HFFc6 (cell line): ENCODE measurements at places on chromosomes 3 and 15. TPM values are rescaled to one million over a fixed set of nuclear protein-coding genes. Genes with fewer than 3 reads are reported as not detected.

DNA sequence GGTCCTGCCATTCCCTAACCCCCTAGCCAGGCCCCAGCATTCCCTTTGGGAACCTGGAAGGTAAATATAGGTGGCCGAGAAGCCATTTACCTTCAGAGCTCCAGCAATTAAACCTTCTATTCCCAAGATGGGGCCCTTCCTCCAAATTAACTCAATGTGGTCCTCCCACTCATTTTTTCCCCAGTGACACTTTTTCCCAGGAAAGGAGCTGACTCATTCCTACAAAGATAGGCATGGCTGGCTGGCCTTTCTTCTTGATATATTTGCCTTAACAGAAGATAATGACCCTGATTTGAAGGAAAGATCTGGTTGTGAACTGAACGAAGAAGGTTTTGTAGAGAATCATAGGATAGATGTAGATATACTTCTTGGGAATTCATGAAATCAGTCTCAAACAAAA lies 279.0 kb upstream of the VEPH1 start:
- no peak overlapping the region for H3K4me3 ChIP-seq
- H3K36me3 ChIP-seq = peaks cover 6% of the 10 kb centered on the region
- DNase-seq = no peak
- H3K27me3 ChIP-seq = no peaks in the 10 kb centered on the region

Gene MLH1
- 27.3 to 36.3 TPM (median 34.7 TPM) in 3 replicates for total RNA-seq

GRCh38 chr3:146974001-146974400 lies 368.9 kb upstream of the PLSCR5 start:
- H3K27me3 ChIP-seq = no peaks in the 10 kb centered on the region
- no peak overlapping the region for H3K27ac ChIP-seq
- no peak overlapping the region for H3K4me3 ChIP-seq
- H3K36me3 ChIP-seq = peaks cover 6% of the 10 kb centered on the region
- H3K4me1 ChIP-seq = peaks cover 34% of the 10 kb centered on the region

Gene SPATA12
- not detected in 3 replicates for total RNA-seq

DNA sequence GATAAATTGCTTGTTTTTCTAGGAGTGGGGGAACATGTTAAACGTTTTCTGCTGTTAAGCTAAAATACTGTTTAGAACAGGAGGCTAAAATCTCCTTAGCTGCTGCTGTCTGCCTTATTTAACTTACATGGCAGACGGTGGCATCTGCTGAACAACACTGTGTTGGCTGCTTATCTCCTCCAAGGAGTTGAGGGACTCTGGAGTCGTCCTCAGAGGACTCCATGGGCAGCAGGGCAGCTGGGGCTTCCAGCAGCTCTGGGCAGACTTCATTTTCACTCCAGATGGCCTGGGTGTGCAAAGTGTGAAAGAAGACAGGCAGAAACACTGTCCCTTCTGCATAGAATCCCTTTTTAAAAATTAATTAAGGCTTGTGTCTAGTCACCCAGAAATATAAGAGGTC lies 52.9 kb upstream of the NUDT16 start:
- H3K36me3 ChIP-seq = no peaks in the 10 kb centered on the region
- no peak overlapping the region for H3K27ac ChIP-seq
- H3K4me3 ChIP-seq = no peak overlapping the region
- H3K4me1 ChIP-seq = peaks cover 11% of the 10 kb centered on the region

- no peak for DNase-seq
- no peaks in the 10 kb centered on the region for H3K36me3 ChIP-seq
- H3K4me3 ChIP-seq = no peak overlapping the region
- no peak overlapping the region for H3K27ac ChIP-seq
Observed at GRCh38 chr3:141725036-141725435, 13.1 kb upstream of the RNF7 start.

DNA sequence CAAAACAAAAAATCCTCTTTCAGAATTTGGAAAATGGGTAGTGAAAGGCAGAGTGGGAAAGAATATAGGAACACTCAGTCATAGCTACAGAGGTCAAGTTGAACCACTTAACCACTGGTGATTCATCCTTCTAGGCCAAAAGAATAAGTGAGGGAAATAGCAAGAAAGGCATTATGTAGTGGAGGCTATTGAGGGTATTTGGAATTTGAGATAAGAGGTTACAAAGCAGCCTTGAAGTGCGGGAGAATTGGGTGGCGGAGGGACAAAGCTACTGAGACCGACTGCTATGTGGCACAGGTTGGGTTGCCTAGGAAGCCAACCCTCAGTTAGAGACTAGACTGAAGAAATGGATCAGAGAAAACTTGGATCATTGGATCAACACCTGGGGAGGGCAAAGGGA lies 109.5 kb downstream of the SYNPR start:
- peaks cover 8% of the 10 kb centered on the region for H3K27me3 ChIP-seq
- H3K4me3 ChIP-seq = no peak overlapping the region
- no peaks in the 10 kb centered on the region for H3K36me3 ChIP-seq
- H3K4me1 ChIP-seq = no peaks in the 10 kb centered on the region
- no peak overlapping the region for H3K27ac ChIP-seq
- DNase-seq = peak; percentile 7

DNA sequence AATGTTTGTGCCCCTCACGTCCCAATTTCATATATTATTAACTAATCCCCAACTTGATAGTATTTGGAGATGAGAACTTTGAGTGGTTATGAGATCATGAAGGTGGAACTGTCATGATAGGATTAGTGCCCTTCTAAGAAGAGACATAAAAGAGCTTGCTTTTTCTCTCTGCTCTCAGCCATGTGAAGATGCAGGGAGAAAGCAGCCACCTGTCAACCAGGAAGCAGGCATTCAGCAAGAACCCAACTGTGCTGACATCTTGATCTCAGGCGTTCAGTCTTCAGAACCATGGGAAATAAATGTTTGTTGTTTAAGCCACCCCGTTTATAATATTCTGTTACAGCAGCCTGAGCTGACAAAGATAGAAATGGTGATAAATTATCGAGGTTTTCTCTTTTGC lies 278.7 kb upstream of the KCNMB2 start:
- no peaks in the 10 kb centered on the region for H3K27me3 ChIP-seq
- no peaks in the 10 kb centered on the region for H3K36me3 ChIP-seq
- peaks cover 12% of the 10 kb centered on the region for H3K4me1 ChIP-seq
- DNase-seq = no peak
- no peak overlapping the region for H3K27ac ChIP-seq
- no peak overlapping the region for H3K4me3 ChIP-seq

- no peak overlapping the region for H3K27ac ChIP-seq
- H3K4me3 ChIP-seq = no peak overlapping the region
- no peaks in the 10 kb centered on the region for H3K4me1 ChIP-seq
- peaks cover 17% of the 10 kb centered on the region for H3K27me3 ChIP-seq
- no peak for DNase-seq
Observed at GRCh38 chr3:141129541-141130011, 78.4 kb downstream of the SPSB4 start.

Gene ZCWPW2
- 0.80 to 0.94 TPM (median 0.87 TPM) in 3 replicates for total RNA-seq

Gene C3orf38
- total RNA-seq = 23.0 and 26.7 TPM in 2 replicates

Gene SOX2
- not detected in 3 replicates for total RNA-seq

- DNase-seq = no peak
- no peak overlapping the region for H3K4me3 ChIP-seq
- H3K27ac ChIP-seq = no peak overlapping the region
- H3K4me1 ChIP-seq = peaks cover 25% of the 10 kb centered on the region
- no peaks in the 10 kb centered on the region for H3K36me3 ChIP-seq
Observed at GRCh38 chr15:62998262-62998890, 44.2 kb upstream of the TPM1 start.

- no peak overlapping the region for H3K4me3 ChIP-seq
- no peak for DNase-seq
- no peaks in the 10 kb centered on the region for H3K4me1 ChIP-seq
Observed at GRCh38 chr3:164018500-164018899, 1059.8 kb downstream of the SI start.

DNA sequence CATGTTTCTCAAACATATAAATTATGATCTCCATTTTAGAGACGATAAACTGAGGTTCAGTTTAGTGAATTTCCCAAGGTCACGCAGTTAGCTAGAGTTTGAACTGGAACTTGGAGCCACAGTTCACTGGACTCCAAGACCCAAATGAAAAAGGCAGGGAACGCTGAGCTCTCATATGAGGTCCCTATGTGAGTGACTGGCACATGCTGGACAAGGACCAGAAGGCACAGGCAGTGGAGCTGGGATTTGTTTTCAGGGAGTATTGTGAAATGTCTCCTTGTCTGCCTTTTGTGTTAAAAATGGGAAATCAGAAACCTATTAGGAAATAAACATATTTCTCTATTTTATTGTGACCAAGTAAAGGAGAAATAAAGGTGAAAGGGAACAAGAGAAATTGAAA lies 63.5 kb downstream of the MESD start:
- H3K4me1 ChIP-seq = peaks cover 39% of the 10 kb centered on the region
- H3K36me3 ChIP-seq = peaks cover 31% of the 10 kb centered on the region

GRCh38 chr3:6791161-6791560 lies 69.8 kb upstream of the GRM7 start:
- no peaks in the 10 kb centered on the region for H3K4me1 ChIP-seq
- no peaks in the 10 kb centered on the region for H3K36me3 ChIP-seq
- H3K4me3 ChIP-seq = no peak overlapping the region

- no peak for DNase-seq
- H3K27ac ChIP-seq = no peak overlapping the region
- H3K27me3 ChIP-seq = no peaks in the 10 kb centered on the region
- no peaks in the 10 kb centered on the region for H3K4me1 ChIP-seq
Observed at GRCh38 chr3:83034806-83035703, 1273.6 kb upstream of the GBE1 start.

Gene CHCHD6
- total RNA-seq = 17.7 to 20.5 TPM (median 19.0 TPM) in 3 replicates

Gene SLC38A3
- total RNA-seq = not detected in 3 replicates

DNA sequence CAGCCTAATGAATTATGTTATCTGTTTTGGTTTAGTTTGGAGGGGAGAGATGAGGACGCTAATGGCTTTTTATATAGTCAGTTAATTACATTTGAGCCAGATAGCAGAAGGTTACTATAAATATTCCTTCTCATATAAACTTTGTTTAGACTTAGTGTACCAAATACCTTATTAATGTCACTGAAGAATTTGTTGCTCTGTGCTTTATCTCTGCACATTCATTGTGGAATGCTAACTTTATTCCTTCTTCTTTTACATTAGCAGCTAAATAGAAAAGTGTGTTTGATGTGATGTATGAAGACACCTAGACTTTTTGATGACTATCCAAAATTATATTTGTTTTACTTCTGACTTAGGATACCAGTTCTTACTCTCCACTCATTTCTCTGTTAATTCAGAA lies 105.2 kb downstream of the EPHA3 start:
- DNase-seq = no peak
- no peak overlapping the region for H3K27ac ChIP-seq
- H3K27me3 ChIP-seq = no peaks in the 10 kb centered on the region
- peaks cover 10% of the 10 kb centered on the region; the same call in 1 of the 2 replicates for H3K4me1 ChIP-seq

Gene ZNF501
- 1.1 to 1.7 TPM (median 1.6 TPM) in 3 replicates for total RNA-seq

- no peaks in the 10 kb centered on the region for H3K4me1 ChIP-seq
- H3K27ac ChIP-seq = no peak overlapping the region
- no peaks in the 10 kb centered on the region for H3K36me3 ChIP-seq
- DNase-seq = peak; percentile 28
- peaks cover 21% of the 10 kb centered on the region for H3K27me3 ChIP-seq
Observed at GRCh38 chr3:32340039-32340438, 51.6 kb upstream of the CMTM7 start.

Gene TUSC7
- total RNA-seq = not detected in 3 replicates

GRCh38 chr15:52291204-52291603 lies 4.4 kb downstream of the MYO5C start:
- DNase-seq = no peak
- H3K4me1 ChIP-seq = no peaks in the 10 kb centered on the region; the same call in 1 of the 2 replicates
- H3K4me3 ChIP-seq = no peak overlapping the region
- H3K27ac ChIP-seq = no peak overlapping the region

GRCh38 chr15:66865622-66866611 lies 163.9 kb downstream of the SMAD6 start:
- DNase-seq = no peak
- peaks cover 26% of the 10 kb centered on the region for H3K4me1 ChIP-seq
- peaks cover 24% of the 10 kb centered on the region for H3K36me3 ChIP-seq
- peaks cover 12% of the 10 kb centered on the region for H3K27me3 ChIP-seq
- no peak overlapping the region for H3K27ac ChIP-seq
- no peak overlapping the region for H3K4me3 ChIP-seq

Gene PTX3
- 20.3 to 48.2 TPM (median 30.3 TPM) in 3 replicates for total RNA-seq

Gene ALG1L2
- not detected in 3 replicates for total RNA-seq

DNA sequence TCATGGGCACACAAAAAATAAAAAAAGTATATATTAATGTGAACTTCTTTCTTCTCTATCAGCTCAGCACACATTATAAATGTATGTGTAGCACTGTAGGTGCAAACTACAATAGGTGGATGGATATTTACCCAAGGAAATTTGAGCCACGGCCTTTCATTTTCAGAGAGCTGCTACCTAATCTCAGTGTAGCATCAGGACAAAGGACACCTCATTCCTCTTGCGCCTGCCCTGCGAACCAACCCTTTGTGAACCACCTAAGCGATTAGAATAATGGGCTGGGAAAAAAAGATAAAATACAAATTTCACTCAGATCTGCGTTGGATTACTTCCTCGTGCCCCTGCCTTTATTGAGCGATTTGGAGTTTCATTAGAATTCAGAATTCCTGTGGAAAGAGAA lies 263.2 kb downstream of the NR2F2 start:
- no peaks in the 10 kb centered on the region for H3K36me3 ChIP-seq
- H3K27me3 ChIP-seq = no peaks in the 10 kb centered on the region; the same call in 1 of the 2 replicates
- H3K4me3 ChIP-seq = peak overlapping the region; percentile 24
- no peak for DNase-seq
- no peak overlapping the region for H3K27ac ChIP-seq
- H3K4me1 ChIP-seq = no peaks in the 10 kb centered on the region

- H3K36me3 ChIP-seq = no peaks in the 10 kb centered on the region
- H3K27me3 ChIP-seq = no peaks in the 10 kb centered on the region; the same call in 1 of the 2 replicates
- no peak for DNase-seq
- H3K4me1 ChIP-seq = no peaks in the 10 kb centered on the region
- no peak overlapping the region for H3K27ac ChIP-seq
Observed at GRCh38 chr3:59321881-59322540, 272.2 kb upstream of the CFAP20DC start.

DNA sequence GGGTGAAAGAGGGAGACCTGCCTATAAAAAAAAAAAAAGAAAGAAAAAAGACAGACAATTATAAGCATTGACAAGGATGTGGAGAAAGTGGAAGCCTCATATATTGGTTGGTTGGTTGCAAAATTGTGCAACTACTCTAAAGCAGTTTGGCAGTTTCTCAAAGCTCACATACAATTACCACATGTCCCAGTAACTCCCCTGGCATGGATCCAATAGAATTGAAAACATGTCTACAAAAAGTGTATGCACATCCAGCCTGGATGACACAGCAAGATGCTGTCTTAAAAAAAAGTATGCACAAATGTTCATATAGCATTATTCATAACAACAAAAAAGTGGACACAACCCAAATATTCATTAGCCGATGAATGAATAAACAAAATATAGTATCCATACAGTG lies 19.5 kb downstream of the SETMAR start:
- no peak overlapping the region for H3K27ac ChIP-seq
- no peaks in the 10 kb centered on the region for H3K27me3 ChIP-seq
- H3K4me3 ChIP-seq = no peak overlapping the region
- H3K4me1 ChIP-seq = peaks cover 29% of the 10 kb centered on the region
- no peaks in the 10 kb centered on the region for H3K36me3 ChIP-seq
- peak; percentile 45 for DNase-seq
